ENCODE measurements at places on chromosomes 16 and 17. TPM values are rescaled to one million over a fixed set of nuclear protein-coding genes. Genes with fewer than 3 reads are reported as not detected.

GRCh38 chr17:77451245-77451893, 310.6 kb downstream of the SEC14L1 start:
- peak; percentile 67 for DNase-seq

DNA sequence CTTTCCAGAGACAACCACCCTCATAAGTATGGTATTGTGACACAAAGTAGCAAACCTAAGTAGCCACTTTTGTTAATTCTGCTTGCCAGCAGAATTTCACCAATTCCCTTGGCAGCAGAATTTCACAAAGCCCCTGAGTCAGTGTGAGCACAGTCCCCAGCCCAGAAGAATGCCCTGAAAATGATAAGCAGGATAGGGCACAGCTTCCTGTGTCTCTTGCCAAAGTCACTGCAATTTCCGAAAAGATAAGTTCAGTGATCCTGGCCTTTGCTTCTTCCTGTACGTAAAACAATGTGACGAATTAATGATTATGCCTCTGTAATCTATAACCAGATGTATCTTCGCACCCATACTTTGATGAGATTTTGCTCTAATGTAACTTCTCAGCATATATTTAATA, 16.0 kb upstream of the WIPF2 start:
- no peak for DNase-seq

DNA sequence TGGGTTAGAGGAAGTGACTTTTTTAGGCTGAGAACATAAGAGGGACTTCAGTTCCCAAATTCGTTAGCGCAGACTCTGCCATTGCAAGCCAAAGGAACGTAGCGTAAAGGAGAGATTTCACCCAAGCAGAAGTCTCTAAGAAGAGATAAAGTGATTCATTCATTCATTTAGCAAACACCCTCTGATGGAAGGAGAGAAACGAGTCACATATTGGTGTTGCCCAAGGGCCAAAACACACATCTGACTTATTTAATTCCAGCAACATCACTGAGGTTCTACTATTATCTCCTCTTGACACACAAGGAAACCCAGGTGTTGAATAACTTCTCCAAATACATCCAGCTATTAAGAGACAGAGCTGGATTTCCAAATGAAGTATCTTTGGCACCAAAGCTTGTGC, 85.7 kb upstream of the CACNG3 start:
- DNase-seq, result no peak

- no peak for DNase-seq
Measured at GRCh38 chr16:29702269-29702668, 23.3 kb downstream of the QPRT start.

- peak; percentile 92 for DNase-seq
Measured at GRCh38 chr16:56607109-56607618, 1.2 kb upstream of the MT2A start.

DNA sequence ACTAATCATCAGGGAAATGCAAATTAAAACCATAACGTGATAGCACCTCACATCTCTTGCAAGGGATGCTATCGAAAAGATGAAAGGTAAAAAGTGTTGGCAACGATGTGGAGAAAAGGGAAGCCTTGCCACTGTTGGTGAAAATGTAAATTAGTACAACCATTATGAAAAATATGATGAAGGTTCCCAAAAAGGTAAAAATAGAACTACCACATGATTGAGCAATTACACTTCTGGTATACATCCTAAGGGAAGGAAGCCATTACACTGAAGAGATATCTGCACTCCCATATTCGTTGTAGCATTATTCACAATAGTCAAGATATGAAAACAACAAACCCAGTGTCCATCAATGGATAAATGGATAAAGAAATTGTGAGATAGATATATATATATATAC, 21.5 kb downstream of the ABCA10 start:
- DNase-seq, result no peak

GRCh38 chr16:19242987-19243575, 42.5 kb upstream of the CLEC19A start:
- DNase-seq, result no peak

VAT1L gene
- total RNA-seq, result 0.13 TPM
